ENCODE measurements at places on chromosomes 16 and 17.

DNA sequence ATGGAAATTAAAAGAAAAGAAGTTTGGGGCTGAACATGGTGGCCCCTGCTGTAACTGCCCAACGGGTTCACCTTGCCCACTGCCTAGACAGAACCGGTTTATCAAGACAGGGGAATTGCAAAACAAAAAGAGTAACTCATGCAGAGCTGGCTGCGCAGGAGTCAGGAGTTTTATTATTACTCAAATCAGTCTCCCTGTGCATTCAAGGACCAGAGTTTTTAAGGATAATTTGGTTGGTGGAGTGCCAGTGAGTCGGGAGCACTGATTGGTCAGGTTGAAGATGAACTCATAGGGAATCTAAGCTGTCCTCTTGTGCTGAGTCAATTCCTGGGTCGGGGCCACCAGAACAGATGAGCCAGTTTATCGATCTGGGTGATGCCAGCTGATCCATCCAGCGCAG lies 4.4 kb upstream of the SCPEP1 start:
- no peak for DNase-seq

DNA sequence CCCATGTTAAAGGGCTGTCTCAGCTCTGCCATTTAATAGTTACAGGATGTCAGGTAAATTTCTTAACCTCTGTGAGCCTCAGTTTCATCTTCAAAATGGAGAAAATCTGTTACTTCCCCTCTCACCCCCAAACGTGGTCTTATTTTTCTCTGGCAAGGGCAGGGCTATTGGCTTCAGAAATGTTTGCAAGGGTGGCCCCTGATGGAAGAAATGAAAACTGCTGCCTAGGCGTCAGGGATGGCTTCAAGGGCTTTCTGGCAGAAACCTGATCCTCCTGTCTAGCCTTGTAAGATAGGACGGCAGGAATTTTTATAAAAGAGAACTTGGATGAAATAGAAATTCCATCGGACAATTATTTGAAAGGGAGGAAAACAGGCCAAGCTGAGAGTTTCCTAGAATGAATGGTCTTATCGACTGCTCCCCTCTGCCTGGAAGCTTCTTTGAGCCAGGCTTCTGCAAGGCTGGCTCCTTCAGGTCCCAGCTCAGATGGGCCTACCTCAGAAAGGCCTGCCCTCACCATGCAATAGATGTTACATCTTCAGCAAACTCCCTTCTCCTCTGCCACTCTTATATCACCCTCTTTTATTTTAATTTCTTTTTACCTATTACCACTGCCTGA lies 43.0 kb upstream of the TANGO6 start:
- no peak for DNase-seq

GRCh38 chr16:17511340-17511739 lies 40.6 kb upstream of the XYLT1 start:
- no peak for DNase-seq

DNA sequence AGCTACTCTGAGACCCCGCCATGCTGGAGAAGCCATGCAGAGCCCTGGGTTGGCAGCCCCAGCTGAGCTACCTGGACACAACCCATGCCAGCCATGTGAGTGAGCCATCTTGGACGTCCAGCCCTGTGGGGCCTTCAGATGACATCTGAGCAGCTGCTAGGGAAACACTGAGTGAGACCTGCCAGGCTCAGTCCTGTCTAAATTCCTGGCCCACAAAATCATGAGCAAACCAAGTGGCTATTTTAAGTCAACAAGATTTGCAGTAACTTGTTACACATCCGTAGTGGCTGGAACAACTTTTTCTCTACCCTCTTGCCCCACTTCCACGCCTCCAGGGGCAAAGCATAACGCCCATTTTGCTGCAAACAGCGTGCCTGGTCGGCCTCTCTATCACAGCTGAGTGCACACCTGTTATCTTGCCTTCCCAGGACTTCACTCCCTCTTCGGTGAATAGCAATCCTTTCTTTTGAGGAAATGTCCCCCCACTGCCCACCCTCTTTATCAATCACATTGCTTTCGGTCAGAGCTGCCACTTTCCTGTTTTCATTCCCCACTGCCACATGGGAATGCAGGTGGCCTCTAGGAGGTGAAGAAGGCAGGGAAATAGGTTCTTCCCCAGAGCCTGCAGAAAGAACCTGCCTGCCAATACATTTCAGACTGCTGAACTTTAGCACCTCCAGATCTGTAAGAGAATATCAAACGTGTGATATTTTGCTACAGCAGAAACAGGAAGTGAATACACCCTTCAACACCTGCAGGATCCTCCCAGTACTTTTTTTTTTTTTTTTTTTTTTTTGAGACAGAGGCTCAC lies 7.4 kb upstream of the SCIMP start:
- DNase-seq, result no peak

DNA sequence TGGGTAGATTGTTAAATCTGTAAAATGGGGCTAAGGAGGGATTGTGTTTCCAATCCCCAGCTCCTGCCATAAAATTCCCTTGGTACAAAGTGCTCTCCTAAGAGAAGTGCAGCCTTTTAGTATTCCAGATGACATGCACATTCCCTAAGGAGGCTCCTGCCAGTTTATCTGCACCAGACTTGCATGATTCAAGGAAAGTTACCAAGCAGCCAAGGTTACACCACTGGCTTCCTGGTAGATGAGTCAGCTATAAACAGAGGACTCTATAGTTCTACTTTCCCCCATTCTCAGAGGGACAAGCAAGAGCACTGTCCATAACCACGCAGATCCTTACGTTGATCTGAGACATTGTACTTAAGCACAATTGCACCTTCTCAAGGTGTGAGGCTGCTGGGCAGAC lies 1.9 kb downstream of the CALB2 start:
- DNase-seq, result no peak

DNA sequence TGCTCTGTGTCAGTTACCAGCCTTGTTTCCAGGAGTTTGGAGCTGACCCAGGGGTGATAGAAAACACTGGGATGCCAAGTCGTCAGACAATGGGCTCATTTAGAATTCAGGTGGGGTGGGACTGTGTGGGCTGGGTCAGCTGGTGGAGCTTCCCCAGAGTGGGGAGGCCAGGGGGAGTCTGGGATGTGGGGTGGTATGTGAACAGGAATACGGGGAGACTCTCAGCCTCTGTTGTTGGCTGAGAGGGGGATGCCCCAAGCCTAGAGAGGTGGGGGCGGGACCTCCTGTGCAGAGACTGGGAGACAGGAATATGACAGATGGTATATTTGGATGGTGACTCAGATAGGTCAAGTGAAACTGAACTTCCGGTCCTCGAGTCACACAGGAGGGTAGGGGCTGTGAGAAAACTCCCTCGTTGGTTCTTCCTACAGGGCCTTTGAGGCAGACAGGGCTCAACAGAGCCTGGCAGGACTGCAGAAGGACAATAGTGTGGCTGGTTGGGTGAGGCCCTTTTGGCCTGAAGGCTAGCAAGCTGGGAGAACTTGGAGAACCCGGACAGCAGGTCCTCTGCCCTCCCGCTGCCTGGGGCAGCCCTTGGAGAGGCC lies 23.7 kb downstream of the CDH1 start:
- DNase-seq, result no peak

GRCh38 chr17:17671369-17672129 lies 9.7 kb upstream of the RAI1 start:
- no peak for DNase-seq

DNA sequence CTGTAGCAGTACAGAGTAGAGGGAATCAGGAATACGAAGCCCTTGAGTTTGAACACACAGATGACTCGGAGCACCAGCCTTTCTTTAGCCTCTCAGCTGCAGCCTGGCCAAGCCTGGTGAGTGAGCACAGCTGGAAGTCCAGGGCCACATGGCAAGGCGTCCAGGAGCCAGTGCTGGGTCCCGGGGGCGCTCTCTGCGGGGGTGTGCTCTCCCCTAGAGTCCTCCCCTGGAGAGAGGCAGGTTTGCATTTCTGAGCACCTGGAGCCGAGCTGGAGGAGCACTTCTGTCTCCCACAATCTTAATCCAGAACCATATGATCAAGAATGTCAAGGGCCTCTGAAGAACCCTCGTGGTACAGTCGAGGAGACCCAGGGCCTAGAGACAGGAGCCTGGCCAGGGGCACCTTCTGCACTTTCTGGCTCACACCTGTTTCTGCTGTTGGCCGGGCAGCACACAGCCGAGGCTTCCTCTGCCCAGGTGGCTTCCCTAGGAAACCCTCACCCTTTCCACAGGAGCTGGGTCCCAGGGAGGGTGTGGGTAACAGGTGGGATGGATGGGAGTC lies 78.3 kb downstream of the PLD6 start:
- DNase-seq, result no peak

Measured in stimulated activated CD8-positive, alpha-beta memory T cell treated with anti-CD3 and anti-CD28 coated beads, Interleukin-4, amount 100 ng/mL, for 4 hours (primary cell).